Ovary (tissue), 10 donors: ENCODE measurements at places on chromosomes 11 and 22. TPM values are rescaled to one million over a fixed set of nuclear protein-coding genes. Genes with fewer than 3 reads are reported as not detected.
A peak's percentile ranks its signal among the peaks of the same experiment; 100 is the strongest.

- DNase-seq = no peak
Observed at GRCh38 chr11:121298774-121299173, 6.2 kb downstream of the SC5D start.

DNA sequence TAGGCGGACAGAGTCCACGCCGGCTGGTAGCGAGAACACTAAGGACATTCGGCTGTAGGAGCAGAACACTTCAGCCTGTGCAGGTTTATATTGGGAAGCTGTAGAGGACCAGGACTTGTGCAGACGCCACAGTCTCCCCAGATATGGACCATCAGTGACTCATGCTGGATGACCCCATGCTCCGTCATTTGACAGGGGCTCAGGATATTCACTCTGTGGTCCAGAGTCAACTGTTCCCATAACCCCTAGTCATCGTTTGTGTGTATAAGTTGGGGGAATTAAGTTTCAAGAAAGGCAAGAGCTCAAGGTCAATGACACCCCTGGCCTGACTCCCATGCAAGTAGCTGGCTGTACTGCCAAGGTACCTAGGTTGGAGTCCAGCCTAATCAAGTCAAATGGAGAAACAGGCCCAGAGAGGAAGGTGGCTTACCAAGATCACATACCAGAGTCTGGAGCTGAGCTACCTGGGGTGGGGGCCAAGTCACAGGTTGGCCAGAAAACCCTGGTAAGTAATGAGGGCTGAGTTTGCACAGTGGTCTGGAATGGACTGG lies 17.2 kb downstream of the P2RY2 start:
- DNase-seq = peak; percentile 2

GRCh38 chr22:30097861-30098260 lies 17.6 kb downstream of the HORMAD2 start:
- no peak for DNase-seq

- no peak for DNase-seq
Observed at GRCh38 chr11:72111300-72112142, 974 bp downstream of the ANAPC15 start.

DNA sequence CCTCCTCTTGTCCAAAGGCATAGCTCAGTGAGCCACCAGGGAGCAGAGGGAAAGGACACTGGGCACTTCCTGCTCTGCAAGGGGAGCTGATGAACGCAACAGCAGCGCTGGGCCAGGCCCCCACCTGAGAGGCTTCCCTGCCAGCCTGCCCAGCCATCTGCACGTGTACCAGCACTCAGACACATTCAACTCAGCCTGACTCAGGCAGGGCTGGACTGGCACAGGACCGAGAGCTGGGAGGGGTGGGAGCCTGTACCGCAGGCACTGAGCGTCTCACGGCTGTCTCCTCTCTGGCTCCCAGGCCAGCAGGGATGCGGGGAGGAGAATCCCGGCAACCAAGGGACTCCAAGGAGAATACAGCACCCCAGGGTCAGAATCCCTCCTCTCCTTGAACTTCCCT lies 411.8 kb downstream of the CTTN start:
- no peak for DNase-seq

- no peak for DNase-seq
Observed at GRCh38 chr11:17691976-17692375, 27.4 kb upstream of the MYOD1 start.

- DNase-seq = no peak
Observed at GRCh38 chr11:127674754-127675153, 674.2 kb upstream of the KIRREL3 start.

DNA sequence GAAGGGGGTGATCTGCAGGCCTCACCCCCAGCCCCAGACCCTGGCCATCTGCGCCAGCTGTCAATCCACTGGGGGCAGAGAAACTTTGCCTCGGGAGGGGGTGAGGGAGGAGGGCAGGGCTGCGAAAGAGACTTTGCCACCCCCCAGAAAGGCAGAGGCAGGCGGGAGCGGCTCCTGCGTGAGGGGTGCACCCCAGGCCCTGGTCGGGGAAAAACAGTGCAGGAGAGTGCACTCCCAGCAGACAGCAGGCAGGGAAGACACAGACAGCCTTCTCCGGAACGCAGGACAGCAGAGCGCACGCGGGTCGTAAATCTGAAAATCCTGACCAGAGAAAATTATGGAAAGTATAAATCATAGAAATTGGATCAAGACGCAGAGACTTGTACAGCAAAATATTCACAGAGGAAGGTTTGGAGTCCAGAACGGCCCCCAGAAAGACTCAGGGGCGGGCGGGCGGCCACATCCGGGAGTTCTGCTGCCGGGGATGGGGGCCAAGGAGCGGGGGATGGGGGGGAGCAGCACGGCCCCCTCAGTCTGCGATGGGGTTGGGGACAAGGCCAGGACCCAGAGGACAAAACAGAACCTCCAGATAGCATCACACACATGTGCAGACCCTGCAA lies 8.0 kb upstream of the MRPL23 start:
- no peak for DNase-seq

The MMP1 gene
- total RNA-seq = not detected

The PPME1 gene
- total RNA-seq = 31.5 TPM

- DNase-seq = no peak
Observed at GRCh38 chr22:37079668-37080171, 28.2 kb downstream of the KCTD17 start.
